ENCODE measurements at places on chromosomes 1 and 21.

DNA sequence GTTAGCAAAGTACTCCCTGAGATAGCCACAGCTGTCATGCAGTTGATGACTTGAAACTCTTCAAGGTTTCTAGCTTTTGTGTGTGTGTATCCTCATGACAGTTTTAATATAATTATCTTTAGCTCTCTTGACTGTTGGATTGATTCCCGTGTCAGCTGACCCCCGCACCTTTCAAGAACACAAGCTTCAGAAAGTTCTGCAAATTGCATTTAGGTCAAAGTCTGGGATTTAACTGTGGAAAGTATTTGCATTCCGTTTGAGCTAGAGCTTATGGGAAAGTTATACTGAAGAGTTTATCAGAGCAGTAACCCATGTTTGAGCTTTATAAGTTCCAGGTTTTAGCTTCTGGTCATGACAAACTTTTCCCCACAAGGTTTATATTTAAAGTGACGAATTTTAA is 380.1 kb upstream of the CHRM3 start:
- no peak for DNase-seq

DNA sequence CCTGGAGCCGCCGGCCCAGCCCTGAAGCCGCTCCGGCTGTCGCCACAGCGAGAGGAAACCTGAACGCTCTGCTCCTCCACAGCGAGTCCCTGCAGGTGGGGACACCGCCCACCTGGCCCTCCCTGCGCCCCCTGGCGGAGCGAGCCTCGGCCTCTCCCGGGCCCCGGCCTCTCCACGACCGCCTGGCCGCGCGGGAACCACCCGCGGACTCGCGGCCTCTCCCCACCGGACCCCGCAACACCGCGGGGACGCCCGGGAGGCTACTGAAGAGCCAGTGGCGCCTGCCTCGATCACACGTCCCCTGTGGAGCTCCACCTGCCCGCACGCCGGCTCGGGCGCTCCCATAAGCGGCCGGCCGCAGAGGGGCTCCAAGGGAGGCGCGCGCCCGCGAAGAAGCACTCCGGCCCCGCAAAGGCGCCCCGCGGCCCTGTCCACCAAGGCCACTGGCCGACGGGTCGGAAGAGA is 109.6 kb downstream of the KCNN3 start:
- peak; percentile 75 for DNase-seq

- DNase-seq, result no peak
These were observed 9.6 kb downstream of the RAB42 start for GRCh38 chr1:28601696-28602095.

DNA sequence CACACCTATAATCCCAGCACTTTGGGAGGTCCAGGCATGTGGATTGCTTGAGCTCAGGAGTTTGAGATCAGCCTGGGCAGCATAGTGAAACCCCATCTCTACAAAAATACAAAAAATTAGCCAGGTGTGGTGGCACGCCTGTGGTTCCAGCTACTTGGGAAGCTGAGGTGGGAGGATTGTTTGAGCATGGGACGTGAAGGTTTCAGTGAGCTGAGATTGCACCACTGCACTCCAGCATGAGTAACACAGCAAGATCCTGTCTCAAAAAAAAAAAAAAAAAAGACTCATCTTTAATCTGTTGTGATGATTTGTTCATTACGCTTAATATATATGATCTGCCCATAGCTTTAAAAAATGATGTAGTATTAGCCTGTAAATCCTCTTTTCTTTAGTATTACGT is 44.0 kb downstream of the OR10J1 start:
- DNase-seq, result no peak

- DNase-seq, result no peak
These were observed 27.0 kb upstream of the HTR1D start for GRCh38 chr1:23244256-23244761.

DNA sequence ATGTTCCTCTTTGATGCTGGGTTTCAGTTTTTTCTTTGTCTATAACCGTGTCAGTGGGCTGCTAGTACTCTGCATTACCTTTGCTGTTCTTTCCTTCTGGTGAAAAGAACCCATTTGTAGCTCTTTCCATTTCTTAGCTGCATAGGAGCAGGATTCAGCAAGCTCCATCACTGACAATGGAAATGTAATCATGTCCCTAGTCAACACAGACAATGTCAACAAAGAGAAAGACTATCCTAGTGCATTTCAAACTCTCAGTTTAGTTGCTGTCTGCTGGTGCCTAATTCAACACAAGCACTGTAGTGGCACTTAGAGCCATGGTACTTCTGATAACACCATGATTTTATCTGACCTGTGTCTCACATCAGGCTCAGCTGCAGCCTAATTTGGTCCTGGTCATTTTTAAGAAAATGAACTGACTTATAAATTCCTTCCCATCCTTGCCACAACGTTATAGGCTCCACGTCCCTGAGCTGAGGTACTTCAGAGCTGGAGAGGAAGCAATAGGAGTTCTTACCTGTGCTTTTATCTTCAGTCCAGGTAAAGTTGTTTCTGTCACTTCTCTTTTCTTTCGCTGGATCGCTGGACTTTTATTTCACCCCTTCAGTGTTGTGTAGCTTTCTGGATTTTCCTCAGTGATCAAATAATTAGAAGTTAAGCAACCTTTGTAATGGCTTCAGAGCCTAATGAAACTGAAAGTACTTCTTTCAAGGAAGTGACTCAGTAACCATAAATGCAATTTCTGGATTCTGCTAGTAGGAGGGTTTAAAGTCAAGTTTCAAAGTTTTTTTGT is at the start of gene GBP3:
Gene GBP3 (minus strand): TSS at position 700 of the 793 bp plus-strand sequence. CDS start 2,145 bp downstream, outside the sequence.
- DNase-seq, result no peak

GRCh38 chr21:44444286-44444931 is 10.9 kb upstream of the LRRC3 start:
- no peak for DNase-seq

- no peak for DNase-seq
These were observed 3.6 kb upstream of the SYT6 start for GRCh38 chr1:114157275-114157660.

DNA sequence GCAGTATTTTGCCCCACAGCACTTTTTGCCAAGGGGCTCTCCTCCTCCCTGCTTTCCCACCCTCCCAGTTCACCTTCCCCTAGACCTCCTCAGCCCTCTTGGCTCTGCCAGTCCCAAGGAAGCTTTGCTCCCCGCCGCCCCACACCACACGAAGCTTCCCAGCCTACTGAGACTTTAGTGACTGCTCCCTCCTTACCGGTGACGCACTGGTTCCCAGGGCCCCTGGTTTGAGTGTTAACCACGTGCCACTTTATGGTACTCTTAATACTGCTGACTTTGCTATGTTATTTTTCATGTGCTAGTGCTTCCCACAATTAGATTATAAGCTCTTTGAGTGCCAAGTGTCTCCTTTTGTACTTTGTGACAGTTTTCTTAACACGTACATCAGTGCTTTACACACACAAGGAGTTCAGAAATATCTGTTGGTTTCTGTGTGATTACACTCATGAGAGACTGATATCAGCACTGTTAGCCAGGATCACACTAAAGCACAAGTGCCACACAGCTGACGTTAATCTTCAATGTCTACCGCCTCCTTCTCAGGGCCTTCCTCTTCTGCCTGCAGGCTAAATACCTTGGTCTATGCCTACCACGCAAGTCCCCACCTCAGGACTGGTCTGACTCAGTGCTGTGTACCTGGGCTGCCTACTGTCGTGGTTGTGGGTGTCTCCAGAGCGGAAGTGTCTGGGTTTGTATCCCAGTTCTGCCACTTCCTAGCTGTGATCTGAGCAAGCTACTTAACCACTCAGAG is 61.0 kb downstream of the DNTTIP2 start:
- no peak for DNase-seq

DNA sequence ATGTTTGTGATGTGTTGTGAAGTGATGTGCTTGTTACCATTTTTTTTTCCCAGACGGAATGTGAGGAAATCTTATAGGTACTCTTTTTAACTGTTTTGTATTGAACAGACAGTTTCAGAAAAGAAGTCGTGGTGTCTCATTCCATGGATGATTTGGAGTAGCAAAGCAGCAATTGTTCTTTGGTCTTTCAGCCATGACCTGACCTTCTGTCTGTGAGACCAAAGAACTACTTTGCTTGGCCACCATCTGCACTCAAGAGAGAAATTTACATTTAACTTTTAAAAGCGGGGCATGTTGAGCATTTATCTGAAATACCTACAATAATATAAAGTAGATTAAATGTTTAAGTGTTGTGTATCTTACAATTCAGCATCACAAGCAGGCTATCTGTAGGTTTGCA is 90.2 kb downstream of the SDCCAG8 start:
- DNase-seq, result no peak

DNA sequence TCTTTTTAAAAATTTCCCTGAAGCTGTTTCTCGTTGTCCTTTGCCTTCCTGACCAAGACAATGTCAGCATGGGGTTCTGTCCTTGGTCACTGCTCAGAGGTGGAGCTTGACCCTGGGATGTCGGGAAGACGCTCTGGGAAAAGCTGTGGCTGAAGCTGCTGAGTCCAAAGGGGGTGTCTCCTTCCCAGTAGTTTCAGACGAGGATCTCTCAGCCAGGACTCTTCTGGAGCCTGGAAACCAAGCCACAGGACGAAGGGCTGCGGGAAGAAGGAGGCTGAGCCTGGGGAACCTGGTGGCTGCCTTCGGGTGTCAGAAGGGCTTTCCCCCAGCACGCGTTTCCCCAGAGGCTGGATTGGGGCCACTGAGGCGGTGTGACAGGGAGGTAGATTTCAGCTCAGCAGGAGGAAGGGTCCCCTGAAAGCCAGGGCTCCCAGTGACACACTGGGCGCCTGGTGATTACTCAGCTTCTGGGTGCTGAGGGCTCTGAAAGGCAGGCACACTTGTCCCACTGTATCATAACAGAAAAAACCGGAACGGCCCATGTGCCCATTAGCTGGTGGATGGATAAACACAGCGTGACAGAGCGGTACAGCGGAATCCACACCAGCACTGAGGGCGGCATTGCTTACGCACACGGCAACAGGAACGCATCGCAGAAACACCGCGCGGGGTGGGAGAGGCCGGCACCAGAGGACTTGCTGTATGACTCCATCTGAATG is 5.0 kb upstream of the KRTAP12-1 start:
- no peak for DNase-seq

DNA sequence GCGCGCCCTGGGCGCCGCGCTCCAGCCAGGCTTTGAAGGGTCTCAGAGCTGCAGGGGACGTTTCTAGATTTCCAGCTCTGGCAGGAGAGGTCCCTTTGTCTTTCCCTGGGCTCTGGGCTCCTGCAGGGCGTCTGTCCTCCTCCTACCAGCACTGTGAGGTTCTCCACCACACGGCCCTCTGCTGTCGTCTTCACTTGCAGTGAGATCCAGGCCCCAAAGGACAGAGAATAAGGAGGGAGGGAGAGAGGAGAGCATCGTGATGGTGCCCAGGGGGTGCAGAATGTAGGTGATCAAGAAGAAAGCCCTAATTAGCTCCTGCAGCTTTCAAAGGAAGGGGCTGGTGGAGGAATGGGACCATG is 4.2 kb upstream of the GNB1 start:
- no peak for DNase-seq

GRCh38 chr1:78667939-78668338 is 18.3 kb downstream of the IFI44 start:
- no peak for DNase-seq

DNA sequence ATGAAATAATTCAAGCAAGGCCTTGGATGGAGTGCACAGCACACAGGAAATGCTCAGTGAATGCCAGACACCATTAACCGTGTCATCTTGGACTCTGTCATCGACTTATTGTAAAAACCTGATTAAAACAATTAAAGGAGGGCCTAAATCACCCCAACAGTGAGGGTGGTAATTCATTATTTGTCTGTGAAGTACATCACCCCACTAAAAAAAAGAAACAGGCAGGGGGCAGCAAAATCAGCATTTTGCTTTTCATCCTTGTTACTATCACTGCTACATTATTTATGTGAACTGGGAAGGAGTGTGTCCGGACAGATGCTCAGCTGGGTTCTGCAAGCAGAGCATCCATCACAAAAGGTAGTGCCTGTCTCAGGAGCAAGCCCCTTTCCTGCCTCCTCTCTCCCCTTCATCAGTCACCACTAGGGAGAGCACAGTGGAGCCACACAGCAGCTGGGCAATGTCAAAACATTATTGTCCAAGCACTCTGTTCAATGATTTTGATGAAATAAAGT is 98.5 kb downstream of the RERE start:
- no peak for DNase-seq

- no peak for DNase-seq
These were observed 16.5 kb downstream of the KRTAP19-1 start for GRCh38 chr21:30463713-30464112.

- no peak for DNase-seq
These were observed 4.5 kb downstream of the WNT2B start for GRCh38 chr1:112513112-112513870.

GRCh38 chr21:34819357-34819999 is 150.7 kb downstream of the CLIC6 start:
- DNase-seq, result no peak

DNA sequence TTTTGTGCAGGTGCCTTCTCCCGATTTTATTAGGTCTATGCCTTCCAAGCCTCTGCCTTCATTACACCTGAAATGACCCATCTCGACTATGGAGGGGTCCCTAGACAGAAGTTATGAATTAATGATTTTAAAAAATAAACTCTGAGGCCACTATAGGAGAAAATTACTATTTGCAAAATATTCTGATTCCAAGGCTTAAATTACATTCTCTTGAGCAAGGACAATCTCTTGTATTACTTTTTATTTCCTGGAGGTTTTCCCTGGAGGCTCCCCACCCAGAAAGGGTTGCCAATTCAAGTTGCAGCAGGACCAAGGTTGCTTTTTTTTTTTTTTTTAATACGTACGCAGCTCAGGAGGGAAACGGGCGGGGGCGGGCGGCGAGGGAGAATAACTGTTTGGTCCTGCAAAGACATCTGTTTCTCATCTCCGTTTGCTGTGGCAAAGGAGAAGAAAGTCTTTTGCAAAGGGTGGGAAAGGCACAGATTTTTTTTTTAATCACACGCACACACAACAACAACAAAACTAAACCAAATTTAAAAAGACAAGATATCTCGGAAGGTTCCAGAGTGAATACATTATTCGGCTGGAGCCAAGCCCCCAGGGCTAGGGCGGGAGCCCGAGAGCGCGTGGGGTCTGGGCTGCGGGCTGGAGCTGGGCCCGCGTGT is 618 bp upstream of the SERTAD4 start:
- no peak for DNase-seq

DNA sequence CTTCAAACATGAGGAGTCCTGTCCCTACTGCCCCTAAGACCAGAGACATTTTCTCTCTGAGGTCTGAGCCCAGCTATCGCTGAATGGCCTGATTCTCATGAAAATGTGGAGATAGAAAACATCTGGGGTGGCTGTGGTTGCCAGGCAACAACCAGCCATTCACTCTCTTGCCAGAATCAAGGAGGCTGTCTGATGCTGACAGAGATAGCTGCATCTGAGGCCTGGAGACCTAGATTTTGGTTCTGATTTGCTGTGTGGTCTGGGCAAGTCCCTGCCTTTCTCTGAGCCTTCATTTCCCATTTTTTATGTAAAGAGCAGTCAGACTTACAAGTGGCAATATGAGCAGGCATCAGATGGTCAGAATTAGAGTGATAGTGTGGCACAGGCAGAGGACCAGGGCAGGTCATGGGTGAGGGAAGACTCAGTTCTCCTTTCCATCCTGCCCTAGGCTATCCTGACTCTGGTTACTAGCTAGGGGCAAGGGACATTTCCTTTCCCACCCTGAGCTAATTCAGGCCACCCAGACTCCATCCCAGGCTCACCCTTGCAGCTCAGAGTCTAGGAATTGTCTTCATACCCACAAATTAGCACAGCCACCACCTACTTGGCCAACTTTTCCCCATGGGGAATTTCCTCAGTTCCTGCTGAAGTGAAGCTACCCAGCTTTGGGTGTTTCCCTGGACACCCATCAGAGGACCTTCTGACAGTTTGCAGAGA is 20.0 kb upstream of the RNF19B start:
- DNase-seq, result peak; percentile 64

GRCh38 chr1:224779536-224779935 is 149.9 kb upstream of the DNAH14 start:
- DNase-seq, result no peak
